ENCODE measurements at places on chromosomes 5 and 9.

DNA sequence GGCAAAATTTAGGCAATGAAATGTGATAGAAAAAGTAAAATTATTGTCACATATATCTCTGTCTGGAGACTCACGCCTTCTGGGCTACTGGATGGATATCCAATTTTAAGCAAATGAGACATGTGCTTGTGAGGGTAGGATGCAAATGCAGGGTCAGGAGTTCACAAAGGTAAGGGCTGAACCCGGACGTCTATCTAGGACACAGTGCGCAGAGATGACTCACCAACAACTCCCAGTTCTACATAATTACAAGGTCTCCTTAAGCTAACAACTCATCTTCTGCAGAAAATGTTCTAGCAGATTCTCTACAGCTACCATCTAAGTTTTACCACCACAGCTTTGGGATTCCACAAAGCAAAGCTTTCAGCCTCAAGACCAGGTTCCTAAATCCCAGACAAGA, 160.5 kb downstream of the ENTREP1 start:
- no peak for DNase-seq

DNA sequence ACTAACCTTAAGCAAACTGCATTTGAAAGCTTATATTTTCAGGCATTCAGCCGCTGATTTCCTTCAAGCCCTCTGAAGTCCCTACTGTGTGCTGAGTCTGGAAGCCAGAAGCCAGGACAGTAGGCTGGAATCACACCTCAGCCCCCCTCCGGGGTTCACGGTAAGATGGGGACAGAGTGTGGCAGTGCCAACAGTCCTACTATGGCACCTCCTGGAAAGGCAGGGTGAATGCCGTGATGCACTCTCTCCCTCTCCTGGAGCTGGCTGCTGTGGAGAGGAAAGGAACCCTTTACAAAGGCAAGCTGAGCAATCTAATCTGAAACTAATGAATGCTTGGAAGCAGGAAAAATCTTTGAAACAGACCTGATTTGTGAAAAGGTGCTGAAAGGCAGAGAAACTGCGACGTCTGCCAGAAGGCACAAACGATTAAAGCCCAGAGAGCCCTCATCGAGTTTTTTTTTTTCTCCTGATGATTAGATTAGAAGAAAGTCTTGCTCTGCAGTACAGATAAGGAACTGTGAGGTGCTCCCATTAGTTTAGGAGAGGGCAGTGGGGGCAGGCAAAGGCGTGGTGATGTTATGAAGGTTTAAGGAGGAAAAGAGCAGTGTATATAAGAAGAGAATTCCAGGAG, 21.0 kb downstream of the ANKH start:
- DNase-seq: no peak

DNA sequence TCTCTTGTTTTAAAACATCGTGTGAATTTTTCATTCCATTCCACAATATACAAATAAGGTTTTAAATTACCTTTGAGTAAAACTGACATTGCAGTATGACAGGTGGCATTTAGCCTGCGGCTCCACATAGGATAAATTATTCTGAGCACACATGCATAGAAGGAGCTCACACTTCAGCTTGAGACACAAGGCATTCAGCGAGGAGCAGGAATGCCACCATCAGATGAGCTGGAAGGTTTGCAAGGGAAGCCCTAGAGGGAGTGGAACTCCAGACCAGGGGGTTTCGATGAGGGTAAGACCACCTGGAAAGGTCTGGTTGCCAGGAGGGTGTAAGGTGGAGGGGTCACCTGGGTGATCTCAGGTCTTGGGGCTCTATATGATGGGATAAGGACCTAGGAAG, 259.0 kb upstream of the ADRA1B start:
- DNase-seq: no peak

DNA sequence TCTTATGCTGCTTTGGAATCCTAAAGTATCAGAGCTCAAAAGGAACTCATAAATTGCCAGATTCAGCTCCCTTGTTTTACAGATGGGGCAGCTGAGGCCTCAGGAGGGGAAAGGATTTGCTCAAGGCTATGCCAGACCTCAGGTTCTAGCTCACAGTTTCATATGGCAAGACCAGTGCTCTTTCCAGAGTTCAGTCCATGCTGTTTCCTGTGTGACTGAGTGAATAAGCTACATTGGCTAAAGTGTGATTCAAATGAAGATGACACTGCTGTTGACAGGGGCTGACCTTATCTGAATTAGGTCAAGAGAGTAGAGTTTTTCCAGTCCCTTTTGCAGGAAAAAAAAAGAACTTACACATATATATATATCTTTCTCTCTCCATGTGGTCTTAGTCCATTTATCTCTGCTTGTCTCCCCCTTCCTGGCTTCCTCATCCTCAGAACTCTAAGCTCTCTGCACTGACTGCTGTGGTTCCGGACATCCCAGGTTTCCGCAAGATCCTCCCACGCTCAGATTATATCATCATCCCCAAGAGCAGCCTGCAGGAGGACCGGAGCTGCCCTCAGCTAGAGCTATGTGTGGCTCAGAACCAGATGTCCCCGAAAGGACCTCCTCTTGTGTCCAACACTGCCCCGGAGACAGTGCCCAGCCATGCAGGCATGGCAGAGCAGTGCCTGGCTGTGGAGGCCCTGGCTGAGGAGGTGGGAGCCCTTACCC, 9.3 kb downstream of the HMGXB3 start:
- no peak for DNase-seq

- no peak for DNase-seq
These were observed 40.6 kb downstream of the ACTL7B start for GRCh38 chr9:108815156-108815555.

DNA sequence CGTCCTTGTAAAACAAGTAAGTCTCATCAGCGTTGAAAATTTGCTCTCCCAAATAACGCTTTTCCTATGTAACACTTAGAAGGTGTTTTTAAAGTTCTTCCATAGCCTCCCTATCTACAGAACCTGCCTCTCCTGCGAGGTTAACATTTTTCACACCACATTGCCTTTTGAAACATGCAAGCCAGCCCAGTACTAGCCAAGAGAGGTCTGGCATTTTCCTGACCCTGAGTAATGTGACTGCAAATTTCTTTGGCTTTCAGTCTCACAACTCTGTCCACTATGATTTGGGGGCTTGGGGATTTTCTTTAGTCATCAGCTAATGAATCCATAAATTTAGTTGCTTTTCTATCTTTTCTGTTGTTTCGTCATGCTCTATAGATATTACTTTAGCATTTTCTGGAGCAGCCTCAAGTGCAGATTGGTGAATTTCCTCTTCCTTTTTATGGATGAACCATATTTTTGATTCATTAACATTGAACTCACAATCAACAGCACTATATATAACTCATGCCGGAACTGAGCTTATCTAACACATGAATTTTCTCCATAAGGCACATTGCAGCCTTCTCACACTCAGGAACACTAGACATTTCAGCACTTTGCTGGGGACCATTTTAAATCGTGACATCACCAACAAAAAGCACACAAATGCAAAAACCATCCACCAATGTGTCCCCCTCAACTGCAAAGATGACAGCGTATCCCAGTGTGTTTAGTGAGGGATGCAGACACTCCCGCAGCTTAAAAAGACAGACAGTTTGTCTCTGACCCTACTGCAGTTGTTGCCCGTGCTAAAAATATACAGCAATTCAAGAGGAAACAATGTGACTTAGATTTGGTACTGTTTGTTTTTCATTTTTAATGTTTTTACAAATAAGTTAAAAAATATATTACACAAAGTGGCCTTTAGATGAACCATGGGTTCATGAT, 77.2 kb upstream of the SPATA31C2 start:
- DNase-seq: no peak

- no peak for DNase-seq
These were observed 73.9 kb downstream of the CSNK1G3 start for GRCh38 chr5:123585871-123586270.

- DNase-seq: no peak
These were observed 43.6 kb downstream of the FXN start for GRCh38 chr9:69079186-69079585.

GRCh38 chr9:127525401-127526188, 74.3 kb downstream of the LRSAM1 start:
- DNase-seq: no peak

- no peak for DNase-seq
These were observed 85.7 kb downstream of the GRAMD2B start for GRCh38 chr5:126508962-126509279.

DNA sequence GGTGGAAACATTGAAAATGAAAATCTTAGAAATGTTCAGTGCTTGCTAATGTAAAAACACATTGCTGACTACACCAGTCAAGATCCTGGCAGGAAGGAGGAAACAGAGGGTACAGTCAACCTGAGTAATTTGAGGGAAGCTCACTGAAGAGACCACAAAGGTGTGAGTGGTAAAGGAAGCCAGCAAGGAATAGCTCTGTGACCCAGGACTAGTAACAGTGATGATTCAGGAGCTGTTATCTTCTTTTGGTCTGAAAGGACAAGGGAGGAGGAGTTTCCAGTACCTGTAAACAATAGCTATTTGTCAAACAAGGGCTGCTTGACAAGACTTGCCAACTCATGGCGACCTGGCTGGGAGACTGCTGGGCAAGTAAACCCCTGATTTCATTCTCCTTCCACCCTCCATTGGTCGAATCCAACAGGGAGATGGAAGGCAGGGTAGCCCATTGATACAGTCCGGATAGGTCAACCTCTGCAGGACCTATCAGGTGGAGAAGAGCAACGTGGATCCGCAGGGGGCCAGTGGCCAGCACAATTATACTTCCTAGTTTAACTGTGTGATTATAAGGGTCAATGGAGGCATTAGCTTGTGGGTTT, 68.1 kb downstream of the MAMDC2 start:
- no peak for DNase-seq

DNA sequence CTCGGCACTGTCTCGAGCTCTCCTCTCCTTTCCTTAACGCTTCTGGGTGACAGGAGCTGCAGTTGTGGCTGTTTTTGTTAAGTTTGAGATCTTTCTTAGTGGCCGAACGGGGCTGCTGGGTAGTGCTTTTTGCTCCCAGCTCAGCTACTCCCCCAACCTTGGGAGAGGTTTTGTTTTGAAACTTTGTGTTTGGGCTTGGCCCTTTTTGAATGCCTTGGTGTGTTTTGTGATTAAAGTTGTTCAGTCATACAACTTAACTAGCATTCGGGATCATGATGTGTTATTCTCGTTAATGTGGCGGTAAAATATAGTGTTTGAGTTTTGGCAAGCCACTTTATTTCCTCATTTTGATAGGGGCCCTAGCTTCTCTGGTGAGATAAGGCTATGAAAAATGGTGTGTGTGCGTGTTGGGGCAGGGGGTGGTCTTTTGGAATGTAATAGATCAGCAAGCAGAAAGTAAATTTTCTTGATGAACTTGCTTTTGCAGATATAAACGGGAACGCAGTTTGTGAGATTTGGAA, 1.1 kb downstream of the KDM3B start:
- no peak for DNase-seq

GRCh38 chr5:79800979-79801827, 111.6 kb downstream of the CMYA5 start:
- no peak for DNase-seq

DNA sequence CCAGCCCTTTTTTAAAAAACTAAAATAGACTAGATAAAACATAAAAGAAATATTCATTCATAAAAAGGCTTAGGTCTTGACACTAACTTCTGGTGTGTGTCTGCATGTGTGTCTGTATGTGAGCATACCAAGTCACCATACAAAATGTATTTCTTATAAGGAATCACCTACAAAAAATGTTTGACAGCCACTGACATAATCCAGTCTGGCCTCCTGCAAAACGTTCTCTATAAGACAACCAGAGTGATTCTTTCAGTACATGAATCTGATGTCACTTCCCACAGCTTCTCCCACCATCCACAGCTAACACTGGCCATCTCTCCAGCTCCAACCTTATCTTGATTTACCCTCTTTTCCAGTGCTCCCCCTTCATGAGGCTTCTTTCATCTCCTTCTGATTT, 192.3 kb downstream of the TLE1 start:
- no peak for DNase-seq

GRCh38 chr9:97710356-97711222, 13.4 kb upstream of the XPA start:
- peak; percentile 44 for DNase-seq

GRCh38 chr5:141155540-141156374, 5.9 kb downstream of the PCDHB6 start:
- DNase-seq: no peak

DNA sequence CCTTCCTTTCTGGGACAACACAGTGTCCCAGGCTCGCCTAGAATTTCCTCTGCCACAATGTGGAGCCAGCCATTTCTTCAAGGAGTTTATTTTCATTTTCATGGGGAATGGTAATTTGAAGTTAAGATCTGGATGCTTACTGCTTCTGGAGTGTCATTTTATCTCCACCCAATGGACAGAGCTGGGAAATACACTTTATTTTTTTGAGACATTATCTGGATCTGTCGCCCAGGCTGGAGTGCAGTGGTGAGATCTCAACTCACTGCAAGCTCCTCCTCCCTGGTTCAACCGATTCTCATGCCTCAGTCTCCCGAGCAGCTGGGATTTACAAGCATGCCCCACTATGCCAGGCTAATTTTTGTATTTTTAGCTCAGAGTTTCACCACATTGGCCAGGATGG, 12.7 kb upstream of the THG1L start:
- no peak for DNase-seq

- DNase-seq: peak; percentile 32
These were observed 80.8 kb upstream of the ICE1 start for GRCh38 chr5:5341531-5342292.

GRCh38 chr9:36162211-36162738, 6.9 kb upstream of the CCIN start:
- DNase-seq: no peak

- no peak for DNase-seq
These were observed 85.0 kb downstream of the LHFPL2 start for GRCh38 chr5:78563621-78564020.

DNA sequence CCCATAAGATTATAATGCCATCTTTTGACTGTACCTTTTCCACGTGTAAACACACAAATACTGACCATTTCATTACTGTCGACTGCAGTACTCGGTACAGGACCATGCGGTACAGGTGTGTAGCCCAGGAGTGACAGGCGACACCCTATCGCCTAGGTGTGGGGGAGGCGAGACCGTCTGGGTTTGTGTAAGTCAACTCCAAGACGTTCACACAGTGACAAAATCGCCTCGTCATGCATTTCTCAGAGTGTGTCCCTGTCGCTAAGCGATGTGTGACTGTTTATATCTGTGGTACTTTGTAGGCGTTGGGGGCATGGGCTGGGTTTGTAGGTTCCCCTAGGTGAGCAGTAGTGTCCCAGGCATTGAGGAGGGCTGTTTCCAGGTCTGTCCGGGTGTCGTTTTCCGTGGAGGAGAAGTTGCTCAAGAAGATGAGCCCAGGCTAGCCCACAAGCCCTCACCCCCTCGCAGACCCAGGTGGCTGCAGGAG, 20.3 kb downstream of the NEK6 start:
- no peak for DNase-seq

DNA sequence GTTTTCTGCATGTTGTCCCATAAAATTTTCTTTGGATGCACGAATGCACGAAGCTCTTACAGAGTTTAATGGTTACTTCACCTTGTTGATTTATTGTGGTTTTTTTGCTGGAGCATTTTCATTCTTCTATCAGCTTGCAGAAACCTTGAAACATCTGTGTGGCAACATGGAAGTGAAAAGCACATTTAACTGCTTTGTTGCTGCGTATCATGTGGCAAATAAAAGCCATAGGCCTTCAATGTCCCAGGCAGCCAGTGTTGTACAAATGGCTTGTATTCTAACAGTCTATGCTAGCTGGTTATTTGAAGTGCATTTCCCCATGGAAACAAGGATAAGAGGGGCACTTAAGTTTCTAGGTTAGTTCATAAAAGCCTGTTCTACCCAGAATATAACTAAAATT, 42.5 kb upstream of the RASGRF2 start:
- peak; percentile 36 for DNase-seq

- DNase-seq: no peak
These were observed 17.1 kb upstream of the TRIM36 start for GRCh38 chr5:115186794-115187193.

All from GM04504 (cell line).